ENCODE measurements at places on chromosomes 6 and 20.

DNA sequence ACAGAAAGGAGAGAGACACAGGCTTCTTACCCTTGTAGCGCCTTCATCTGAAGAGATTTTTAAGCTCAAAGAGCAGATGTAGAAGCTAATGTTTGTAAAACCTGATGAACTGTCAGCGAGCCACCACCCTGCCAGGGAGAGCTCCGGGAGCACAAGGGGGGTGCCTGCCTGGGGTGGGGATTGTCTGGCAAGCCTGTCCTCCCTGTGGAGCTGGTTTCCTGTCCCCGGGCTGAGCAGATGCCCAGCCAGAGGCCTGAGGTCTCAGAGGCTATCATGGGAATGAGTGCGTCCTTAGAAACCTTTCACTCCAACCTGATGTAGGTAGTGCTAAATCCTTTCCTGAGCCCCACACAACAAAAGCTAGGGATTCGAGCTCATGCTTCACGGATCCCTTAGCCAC is 41.9 kb upstream of the NR2E1 start:
- DNase-seq: no peak

DNA sequence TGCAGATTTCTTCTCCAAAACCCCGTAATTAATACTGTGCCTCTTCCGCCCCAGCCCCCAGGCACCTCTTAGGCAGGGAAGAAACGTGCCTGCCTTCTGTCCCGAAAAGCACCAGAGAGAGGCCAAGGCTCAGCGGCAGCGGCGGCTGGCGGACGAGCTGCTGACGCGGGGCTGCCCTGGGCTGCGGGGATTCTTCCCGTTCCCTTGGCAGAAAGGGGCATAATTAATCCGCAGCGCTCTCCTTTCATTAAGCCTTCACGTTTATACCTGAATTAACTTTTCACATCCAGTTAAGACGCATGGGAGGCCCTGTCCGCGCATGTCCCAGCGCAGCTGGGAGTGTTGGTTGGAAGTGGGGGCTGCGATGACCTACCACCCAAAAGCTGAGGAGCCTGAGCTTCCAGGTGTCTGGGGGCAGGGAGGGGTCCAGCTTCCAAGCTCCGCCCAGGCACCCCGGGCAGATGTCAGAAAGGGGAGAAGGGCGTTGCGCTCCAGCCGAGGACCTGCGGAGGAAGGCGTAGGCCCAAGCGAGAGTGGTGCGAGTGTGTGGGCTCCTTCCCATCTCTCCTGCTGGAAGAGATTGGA is 167.4 kb upstream of the LRFN2 start:
- no peak for DNase-seq

DNA sequence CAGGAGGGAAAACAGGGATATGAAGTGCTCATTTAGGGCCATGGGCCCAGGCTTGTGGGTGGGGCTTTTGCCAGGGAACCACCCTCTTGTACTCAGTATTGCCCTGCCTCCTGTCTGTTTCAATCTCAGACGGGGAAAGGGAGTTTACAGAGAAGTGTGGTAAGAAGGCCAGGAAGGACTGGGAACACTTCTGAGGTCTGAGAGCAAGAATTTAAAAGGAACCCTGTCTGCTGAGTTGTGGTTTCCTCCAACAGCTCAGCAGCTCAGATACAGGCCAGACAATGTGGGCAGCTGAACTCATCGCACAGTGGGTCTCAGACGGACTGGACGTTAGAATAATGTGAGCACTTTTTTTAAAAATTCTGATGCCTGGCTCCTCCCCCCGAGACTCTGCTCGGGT is 354.1 kb upstream of the ARID1B start:
- DNase-seq: no peak

- DNase-seq: no peak
These were observed 101.6 kb downstream of the DACT2 start for GRCh38 chr6:168217880-168218537.

DNA sequence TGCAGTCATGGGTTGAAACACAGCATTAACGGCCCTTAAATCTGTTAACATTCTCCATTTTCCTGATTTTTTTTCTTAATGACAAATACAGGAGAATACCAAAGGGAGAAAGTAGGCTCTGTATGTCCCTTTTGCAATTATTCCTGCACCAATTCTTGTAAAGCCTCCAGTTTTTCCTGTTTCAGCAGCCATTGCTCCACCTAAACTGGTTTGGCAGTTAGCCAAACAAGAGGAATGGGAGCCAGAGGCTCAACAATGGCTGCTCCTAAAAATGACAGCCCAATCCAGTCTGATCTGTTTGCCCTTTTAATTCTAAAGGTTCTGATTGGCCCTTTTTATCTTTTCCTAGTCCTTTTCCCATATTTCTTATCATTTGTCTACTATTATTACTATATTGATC is 284.2 kb upstream of the SGK1 start:
- no peak for DNase-seq

DNA sequence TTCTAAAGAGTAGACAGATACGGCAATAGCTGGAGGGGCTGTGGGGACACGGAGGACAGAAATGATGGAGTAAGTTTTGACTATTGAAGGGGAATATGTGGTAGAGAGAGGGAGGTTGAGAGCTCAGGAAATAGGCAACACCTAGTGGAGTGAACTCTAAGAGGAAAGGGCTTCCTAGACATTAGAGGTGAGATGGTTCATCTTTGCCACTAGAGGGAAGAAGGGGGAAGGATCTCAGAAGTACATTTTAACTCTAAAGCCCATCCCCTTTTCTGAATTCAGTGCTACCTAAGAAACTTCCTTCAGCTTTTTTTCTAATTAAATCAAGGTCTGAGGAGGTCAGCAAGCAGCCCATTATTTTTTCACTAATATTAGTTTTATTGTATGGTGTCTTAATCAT is 689.4 kb upstream of the MAP3K7 start:
- DNase-seq: peak; percentile 16

DNA sequence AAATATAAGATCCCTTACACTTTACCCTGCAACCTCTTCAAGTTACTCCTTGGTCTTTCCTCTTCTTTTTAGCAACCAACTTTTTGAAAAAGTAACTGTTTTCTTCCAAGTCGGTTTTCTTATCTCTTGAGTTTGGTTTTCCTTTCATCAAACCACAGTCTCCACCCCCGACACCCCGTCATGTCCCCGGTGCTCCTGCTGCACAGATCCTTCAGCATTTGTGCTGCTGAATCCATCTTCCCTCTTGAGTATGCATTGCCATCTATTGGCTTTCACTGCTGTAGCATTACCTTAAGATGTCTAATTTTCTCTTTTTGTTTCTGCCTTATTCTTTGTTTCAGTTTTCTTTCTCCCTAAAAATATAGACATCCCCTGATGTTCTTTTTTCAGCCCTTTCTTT is 11.9 kb upstream of the TNFRSF21 start:
- DNase-seq: no peak

- DNase-seq: no peak
These were observed 37.3 kb downstream of the PGM3 start for GRCh38 chr6:83155794-83156193.

DNA sequence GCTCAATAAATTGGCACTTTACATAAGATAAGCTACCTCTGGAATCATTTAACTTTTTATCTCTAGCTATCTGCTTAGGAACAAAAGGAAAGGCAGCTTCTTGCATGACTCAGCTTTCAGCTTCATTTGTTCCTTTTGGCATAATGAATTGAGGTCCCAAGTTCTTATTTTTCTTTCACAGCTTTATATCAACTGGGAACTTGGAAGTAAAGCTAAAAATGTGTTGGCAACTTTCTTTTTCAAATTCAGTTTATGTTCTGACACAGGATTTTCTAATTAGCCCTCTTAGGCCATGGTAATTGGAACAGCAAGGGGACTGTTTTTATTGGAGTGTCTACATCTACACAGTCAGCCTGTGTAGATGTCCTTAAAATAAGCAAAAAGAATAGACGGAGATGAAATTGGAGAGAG is 55.2 kb upstream of the MRAP2 start:
- DNase-seq: no peak

DNA sequence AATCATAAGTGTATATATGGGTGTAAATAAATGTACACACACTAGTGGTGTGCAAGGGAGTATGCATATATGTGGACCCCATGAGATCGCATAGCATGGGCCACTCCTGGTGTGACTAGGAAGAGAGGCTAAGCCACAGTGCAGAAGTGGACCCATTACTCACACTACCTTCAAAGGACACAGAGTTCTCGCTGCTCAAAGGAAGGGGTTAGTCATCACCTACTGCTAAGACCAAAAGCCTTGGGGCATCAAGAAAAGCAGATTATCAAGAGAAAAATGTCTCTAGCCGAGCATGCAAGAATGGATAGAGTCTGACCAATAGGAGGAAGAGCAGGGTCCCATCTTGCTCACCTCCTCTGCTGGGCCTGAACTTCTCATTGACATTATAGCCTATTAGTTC is 195.5 kb downstream of the MAFB start:
- no peak for DNase-seq

DNA sequence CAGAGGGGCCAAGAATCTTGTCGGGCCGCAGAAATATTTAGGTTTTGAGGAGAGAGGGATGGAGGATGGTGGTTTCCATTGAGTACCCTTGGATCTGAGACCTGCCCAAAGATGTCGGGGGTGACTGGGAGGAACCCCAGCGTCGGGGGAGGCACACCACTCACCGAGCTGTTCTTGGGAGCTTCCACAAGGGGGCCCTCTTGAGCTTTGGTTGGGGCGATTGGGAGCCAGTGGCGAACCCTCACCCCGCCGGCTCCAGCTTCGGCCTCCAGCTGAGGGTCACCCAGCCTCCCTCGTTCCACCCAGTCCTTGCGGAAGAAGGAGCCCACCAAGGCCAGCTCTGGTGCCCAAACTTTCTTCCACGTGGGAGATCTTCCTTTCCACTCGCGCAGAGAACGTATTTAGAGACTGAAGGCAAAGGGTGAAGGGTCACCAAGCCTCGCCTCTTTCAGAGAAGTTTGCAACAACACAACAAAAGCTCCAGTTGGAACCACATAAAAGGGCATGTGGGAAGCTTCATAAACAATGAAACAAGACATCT is 33.6 kb downstream of the APCDD1L start:
- peak; percentile 86 for DNase-seq

- DNase-seq: no peak
These were observed 209.0 kb downstream of the SIM1 start for GRCh38 chr6:100255701-100256100.

GRCh38 chr6:109081026-109081425 is 13.6 kb downstream of the SESN1 start:
- DNase-seq: no peak

DNA sequence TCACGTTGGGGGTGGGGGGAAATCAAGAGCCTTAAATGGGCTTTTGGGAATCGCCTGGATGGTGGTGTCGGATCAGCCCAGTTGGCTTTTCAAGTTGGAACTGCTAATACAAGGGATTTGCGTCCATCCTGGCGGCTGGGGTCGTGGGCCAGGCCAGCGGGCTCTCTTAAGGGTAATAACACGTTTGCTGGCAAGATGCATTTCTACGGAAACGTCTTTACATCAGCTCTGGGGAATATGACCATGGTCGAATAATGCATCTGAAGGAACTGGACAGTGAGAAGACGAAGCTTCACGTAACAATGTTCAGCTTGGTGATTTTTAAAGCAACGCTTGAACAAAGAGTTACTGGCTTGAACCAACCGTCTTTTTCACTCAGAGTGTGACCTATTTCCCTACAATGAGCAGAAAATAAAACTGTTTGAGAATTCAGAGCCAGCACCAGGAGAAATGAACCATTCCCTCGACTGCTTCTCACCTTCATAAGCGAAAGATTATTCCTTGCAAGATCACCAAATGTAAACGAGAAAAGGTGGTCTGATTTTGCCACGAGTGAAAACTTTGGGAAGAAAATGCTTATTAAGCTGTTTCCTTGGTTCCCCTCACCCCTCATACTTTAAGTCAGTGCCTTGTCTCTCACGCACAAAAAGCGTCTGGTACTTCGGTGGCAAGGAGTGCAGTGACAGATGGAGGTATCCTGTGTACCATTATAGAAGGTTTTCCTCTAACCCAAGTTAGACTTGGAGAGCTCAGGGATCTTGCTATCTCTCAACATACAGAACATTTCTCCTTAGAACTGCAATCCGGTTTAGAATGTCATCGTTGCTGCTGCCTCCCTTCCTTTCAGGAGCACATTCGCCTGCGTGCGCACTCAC is 1.4 kb upstream of the MARCKS start:
- DNase-seq: peak; percentile 48

- peak; percentile 73 for DNase-seq
These were observed 15.8 kb upstream of the FOXQ1 start for GRCh38 chr6:1296079-1296478.

GRCh38 chr20:23029324-23029723 is 5.8 kb upstream of the SSTR4 start:
- DNase-seq: no peak

GRCh38 chr20:32024683-32025295 is 14.6 kb downstream of the CCM2L start:
- no peak for DNase-seq

GRCh38 chr20:50353289-50353961 is 156.8 kb upstream of the PTPN1 start:
- no peak for DNase-seq

DNA sequence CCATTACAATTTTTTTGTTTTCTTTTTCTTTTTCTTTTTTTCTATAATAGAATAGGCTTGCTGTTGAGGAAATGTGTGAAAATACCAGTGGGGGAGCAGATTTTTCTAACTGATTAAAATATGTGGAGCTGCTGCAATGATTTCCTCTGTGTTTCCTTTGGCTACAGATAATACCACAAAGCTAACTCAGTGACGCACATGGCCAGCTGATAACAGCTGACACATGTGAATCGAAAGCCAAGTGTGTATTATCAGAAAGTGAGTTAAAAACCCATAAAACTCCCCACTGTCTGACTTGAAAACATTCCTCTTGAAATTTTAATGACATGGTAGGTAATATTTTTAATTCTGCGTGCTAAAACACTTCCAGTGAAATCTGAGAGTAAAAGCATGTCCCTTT is 70.8 kb upstream of the AHI1 start:
- no peak for DNase-seq

GRCh38 chr20:25247518-25247955 is 348 bp upstream of the PYGB start:
- DNase-seq: peak; percentile 52

- no peak for DNase-seq
These were observed 102.1 kb downstream of the NRSN1 start for GRCh38 chr6:24228123-24228522.

DNA sequence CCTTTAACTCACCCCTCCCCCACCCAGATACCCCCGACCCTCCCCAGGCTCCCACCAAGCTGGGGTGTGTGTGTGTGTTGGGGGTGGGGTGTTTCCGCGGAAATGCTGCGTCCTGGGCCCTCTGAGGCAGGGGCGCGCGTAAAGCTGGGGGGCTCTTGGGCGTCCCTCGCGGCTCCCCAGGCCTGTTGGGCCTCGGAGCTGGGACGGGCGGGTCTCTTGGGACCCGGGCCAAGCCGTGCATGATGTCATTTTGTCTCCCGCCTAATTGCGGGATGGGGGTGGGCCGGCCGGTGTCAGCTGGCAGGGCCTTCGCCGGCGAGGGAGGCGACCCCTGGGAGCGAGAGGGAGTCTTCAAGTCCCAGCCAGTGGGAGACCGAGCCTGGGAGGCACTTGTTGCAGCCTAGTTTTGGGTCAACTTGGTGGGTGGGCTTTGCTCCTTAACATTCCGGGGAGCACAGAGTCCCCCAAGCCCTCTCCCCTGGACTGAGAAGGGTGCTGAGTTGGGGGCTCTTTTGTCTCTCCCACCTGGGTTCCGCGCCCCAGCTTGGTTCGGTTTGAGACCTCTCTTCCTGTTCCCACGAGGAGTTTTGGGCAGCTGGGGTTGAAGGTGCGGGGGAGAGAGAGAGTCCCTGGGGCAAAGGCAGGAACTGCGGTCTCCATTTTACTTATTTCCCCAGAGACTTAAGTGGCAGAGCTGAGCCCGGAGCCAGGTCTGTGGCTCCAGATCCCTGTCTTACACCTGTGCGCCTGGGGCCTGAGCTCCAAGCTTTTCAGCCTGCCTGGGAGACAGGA is 623 bp downstream of the MYBL2 start:
- DNase-seq: peak; percentile 41
